ENCODE measurements at places on chromosomes 7 and 10.
A peak's percentile ranks its signal among the peaks of the same experiment; 100 is the strongest.

GRCh38 chr10:33869028-33869427 is 534.6 kb upstream of the NRP1 start:
- DNase-seq: no peak

GRCh38 chr7:134988161-134988560 is 1.9 kb downstream of the AGBL3 start:
- DNase-seq: no peak

- no peak for DNase-seq
Measured at GRCh38 chr7:120273476-120273975, 551 bp downstream of the KCND2 start.

DNA sequence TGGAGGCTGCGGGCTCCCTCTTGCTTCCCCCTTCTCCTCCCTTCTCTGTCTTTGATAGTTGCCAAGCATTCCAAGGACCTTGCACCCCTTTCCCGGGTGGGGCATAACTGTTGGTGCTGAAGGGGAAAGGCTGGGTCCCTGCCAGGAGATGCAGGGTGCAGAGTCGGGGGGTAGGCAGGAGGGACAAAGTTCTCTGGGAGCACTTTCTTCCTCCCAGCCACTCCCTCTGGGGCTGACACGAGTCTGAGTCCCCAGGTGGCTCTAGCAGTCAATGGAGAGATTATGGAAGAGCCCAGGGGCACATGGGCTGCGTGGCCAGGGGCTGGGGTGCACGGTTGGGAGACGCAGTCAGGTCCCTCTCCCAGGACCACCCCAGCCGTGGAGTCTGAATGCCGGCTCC is 2.1 kb downstream of the CLDN15 start:
- DNase-seq: no peak

DNA sequence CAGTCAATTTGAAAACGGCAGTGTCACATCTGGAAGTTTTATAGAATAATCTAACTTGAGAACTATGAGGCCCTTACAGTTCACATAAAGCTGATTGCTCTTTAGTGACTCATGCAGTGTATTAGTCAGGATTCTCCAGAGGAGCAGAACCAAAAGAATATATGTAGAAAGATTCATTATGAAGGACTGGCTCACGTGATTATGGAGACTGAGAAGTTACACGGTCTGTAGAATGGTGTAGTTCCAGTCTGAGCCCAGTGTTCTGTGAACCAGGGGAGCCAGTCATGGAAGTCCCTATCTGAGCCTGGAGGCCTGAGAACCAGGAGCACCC is 21.5 kb downstream of the RBM33 start:
- no peak for DNase-seq

DNA sequence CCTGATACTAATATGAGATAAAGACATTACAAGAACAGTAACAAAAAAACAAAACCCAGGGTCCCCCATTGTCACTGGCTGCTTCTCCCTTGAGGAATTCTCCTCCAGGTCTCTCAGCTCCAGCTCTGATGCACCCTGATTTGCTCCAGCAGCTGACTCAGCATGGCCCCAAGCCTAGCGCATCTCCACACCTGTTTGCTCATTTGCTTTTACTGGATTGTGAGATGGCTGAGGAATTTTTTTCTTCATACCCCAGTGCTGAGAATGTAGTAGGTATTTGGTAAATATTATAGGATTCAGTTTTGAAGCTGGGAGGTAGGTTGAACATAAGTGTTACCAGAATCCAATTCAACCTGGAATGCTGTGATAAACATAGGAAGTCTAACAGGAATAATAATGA is 171.9 kb downstream of the PKD1L1 start:
- DNase-seq: no peak

DNA sequence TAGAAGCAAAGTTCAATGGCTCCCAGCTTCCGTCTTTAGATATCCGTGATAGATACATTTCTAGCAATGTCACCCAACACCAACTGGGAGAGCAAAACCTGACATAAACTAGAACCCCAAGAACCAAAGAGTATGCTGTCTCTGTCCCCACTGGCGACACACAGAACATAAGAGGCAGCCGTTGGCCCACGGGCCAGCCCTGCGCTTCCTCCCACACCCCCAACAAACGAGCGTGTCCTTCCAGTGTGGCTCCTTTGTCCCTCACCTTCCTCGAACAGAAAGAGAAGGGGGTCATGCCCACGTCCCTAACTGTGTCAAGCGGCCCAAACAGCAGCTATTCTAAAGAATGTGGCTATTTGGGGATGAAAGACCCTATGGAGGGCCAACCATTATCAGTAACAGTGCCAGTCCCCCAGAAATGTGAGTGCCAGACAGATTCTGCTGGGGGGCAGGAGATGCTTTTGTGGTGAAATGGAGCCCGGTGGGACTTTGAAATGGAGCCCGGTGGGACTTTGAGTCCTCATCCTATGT is 171.9 kb downstream of the USP6NL start:
- DNase-seq: no peak

GRCh38 chr7:35801392-35802101 is 690 bp downstream of the SEPTIN7 start:
- peak; percentile 60 for DNase-seq

DNA sequence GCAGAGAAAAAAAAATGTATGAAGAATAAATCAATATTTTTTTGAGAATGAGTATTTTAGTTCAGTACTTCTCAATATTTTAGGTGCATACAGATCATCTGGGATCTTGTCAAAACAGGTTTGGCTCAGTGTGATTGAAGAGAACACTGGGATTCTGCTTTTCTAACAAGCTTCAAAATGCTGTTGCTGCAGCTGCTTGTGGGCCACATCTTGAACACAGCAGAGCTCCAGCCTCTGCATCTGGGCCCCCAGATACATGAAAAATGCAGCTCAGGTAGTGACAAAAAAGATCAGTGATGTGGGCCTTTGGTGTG is 1177.1 kb upstream of the C7orf33 start:
- DNase-seq: no peak

DNA sequence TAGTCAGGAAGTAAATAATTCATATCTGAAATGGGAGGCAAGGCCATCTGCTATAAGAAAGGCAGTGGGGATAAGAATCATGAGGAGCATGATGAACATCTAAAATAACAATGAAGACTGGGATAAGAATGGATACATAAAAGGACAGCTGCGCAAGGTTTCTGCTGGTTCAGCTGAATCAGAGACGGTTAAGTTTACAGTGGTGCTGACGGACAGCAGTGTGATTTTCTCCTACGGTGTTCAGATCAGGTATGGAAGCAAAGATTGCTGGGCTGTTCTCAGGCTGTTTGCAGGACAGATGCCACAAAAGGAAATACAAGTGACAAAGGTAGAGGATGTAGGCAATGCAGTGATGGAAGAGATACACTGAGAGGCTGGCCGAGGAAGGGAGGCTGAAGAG is 8.4 kb downstream of the CYCS start:
- DNase-seq: no peak

DNA sequence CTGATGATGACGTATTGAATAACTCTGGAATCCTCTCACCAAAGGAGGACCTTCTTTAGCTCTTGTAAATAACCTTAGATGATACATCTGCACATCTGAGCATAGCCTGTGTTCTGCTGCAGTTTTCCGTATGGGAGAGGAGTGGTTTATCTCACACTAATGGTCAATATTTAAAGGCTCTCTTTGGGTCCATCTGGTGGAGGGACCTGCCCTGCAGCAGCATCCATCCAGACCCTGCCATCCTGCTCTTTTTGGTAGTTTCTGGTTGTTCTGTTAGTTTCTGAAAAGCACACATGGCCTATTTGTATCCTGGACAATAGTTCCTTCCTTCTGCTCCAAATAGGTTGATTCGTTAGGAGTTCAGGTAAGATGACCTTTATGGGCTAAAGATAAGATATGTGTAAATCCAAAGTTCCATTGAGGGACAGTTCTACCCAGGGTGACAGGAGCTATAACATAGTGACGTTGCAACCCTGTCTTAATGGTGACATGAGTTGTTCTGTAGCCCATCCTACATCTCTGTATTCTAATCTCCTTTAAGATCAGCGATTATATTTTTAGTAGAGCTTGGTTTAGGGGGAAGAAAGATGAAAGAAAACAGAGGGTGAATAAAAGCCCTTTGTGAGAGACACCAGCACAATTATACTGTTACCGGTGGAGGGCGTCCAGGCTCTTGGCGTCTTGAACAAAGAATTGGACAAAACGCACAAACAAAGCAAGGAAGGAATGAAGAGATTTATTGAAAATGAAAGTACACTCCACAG is 60.0 kb upstream of the KLF14 start:
- DNase-seq: no peak

DNA sequence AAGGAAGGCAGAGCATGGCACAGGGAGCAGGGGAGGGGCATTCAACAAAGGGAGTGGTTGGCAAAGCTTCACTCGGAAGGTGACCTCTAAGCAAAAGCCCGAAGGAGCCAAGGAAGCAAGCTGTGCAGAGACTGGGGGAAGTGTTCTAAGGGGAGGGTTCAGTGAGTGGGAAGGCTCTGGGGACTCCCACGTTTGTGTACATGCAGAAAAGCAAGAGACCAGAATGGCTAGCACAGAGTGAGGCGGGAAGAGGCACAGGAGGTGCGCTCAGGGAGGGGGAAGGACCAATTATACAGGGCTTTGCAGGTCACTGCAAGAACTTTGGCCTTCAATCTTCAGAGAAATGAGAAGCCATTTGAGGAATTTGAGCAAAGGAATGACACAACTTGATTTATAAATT is 7.4 kb downstream of the ARHGAP21 start:
- no peak for DNase-seq

DNA sequence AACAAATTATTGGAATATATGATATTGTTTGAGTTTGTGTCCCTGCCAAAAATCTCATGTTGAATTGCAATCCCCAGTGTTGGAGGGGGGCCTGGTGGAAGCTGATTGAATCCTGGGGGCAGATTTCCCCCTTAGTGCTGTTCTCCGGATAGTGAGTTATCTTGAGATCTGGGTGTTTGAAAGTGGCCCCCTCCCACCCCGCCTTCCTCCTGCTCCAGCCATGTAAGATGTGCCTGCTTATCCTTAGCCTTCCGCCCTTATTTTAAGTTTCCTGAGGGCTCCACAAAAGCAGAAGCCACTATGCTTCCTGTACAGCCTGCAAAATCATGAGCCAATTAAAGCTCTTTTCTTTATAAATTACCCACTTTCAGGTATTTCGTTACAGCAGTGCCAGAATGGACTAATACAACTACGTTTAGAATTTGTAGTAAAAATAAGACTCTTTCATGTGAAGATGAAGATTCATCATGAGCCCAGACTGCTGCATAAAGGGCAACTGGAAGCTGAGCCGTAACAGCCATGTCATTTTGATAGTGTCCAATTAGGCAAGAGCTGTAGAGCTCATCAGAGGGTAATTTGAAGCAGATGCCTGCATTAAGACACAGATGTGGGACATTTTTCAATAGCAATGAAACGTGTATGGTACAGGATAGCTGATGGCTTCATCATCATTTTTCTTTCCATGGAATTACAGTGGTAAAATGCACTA is 1007.2 kb downstream of the REEP3 start:
- no peak for DNase-seq

DNA sequence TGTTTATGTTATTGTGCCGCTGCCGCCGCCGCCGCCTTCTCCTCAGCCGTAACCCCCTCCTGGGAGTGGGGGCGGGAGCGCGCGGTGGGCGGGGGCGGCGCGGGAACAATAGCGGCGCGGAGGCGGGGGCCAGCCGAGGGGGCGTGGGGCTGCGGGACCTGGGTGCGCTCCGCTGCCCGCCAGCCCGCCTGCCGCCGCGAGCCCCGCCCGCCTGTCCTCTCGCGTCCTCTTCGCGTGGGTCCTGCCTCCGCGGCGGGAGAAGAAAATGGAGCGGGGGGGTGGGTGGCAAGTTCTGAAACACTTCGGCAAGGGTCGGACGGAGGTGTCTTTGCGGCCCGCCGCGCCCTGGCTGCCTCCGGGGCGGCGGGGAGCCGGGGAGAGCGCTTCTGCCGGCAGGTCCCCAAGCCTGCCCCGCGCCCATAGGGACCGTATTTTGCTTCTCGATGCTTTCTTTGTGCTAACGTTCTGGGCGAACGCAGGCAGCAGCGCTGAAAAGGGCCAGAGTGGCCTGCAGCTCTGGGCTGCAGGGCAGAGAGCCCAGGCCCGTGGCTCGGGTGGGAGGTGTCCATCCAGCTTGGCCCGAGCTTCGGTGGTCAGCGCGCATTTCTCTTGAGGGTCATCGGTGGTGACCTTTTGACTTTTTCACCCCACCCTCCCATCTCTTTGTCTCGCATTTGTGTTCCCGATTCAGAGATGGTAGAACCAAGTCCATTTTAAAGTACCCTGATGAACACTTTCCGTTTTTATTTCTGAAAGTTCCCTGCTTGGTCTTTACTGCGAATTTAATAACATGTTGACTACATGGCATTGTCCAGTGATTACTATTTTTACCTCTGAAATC is 613 bp downstream of the MAPK8 start:
- no peak for DNase-seq

DNA sequence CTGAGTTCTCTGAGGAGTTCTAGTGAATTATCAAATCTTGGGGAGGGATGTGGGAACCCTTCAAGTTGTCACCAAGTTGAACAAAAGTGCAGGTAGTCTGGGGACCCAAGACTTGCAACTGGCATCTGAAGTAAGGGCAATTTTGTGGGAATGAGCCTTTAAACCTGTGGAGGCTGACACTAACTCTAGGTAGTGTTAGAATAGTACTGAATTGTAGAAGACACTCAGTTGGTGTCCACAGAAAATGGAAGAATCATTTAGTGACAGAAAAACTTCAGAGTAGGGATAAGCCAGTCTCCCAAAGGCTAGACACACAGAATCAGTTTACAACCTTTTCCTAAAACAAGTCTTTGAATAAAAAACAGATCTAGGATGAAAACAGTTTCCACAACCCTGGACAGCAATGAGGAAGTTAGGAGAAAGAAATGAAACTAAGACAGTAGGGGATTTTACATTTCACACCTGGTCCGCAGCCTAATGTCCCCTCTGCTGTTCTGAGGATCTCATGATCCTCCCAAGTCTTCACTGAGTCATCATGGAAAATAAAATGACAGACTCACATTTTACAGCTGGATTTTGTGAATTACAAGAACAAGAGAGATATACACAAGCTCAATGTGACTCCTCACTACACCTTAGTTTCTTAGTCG is 23.0 kb upstream of the ING3 start:
- no peak for DNase-seq

- no peak for DNase-seq
Measured at GRCh38 chr7:148733496-148733895, 34.8 kb downstream of the CUL1 start.

DNA sequence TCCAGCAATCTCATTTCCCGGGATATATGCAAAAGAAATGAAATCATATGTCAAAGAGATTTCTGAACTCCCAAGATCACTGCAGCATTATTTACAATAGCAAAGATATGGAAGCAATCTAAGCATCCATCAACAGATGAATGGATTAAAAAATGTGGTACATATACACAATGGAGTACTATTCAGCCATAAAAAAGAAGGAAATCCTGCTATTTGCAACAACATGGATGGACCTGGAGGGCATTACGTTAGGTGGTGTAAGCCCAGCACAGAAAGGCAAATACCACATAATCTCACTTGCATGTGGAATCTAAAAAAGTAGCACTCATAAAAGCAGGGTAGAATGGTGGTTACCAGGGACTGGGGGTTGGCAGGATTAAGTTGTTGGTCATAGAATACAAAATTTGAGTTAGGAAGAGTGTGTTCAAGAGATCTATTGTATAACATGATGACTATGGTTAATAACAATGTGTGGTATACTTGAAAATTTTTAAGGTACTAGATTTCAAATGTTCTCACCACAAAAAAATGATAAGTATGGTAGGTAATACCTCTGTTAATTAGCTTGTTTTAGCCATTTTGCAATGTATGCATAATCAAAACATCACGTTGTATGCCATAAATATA is 32.9 kb upstream of the EIF5AL1 start:
- no peak for DNase-seq

- DNase-seq: no peak
Measured at GRCh38 chr7:76327610-76328009, 25.1 kb downstream of the HSPB1 start.
